ENCODE measurements at places on chromosomes 16 and 17.

- no peak for DNase-seq
Observed at GRCh38 chr16:69363281-69363717, 11.7 kb upstream of the TMED6 start.

GRCh38 chr17:1078831-1079561 is 82.1 kb downstream of the TIMM22 start:
- peak; percentile 31 for DNase-seq

DNA sequence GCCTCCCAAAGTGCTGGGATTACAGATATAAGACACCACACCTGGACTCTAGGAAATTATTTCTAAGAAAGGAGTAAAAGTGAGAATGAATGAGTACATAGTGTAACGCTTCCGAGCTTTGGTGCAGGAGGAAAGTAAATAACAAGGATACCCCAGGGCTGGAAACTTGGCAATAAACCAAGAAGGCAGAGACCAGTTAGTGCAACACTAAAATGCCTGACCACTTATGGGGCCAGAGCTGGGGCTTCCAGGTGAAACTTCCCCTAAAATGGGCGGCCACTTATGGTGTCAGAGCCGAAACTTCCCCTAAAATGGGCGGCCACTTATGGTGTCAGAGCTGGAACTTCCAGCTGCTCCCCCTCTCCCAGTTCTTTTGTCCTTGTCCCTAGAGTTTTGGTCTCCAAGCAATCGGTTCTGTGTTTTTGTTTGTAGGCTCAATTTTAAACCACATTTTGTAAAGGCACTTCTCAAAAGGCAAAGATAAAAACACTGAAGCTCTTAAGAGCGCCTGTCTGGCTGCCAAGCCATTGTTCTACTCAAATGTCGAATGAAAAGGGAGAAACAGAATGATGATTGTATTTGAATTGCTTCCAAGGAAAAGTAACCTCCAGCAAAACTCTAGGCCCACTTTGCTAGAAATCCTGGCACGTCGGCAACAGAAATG is 63.9 kb downstream of the NXN start:
- DNase-seq: no peak

DNA sequence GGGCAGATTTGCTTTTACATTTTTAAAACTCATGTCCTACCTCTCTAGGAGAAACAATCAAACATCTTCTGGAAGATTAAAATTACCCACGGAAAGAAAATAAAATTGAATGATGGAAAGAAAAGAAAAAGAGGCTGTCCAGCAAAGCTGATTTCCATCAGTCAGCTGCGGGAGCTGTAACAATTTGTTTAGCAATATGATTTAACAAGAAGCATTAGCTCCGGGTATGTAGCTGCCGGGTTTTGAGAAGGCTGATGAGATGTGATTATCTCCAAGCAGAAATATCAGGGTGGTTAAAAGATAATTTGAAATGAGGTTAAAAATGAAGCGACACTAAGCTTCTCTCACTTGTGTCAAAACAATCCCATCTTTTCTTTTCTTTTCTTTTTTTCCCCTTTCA is 608.9 kb upstream of the SALL1 start:
- DNase-seq: no peak

DNA sequence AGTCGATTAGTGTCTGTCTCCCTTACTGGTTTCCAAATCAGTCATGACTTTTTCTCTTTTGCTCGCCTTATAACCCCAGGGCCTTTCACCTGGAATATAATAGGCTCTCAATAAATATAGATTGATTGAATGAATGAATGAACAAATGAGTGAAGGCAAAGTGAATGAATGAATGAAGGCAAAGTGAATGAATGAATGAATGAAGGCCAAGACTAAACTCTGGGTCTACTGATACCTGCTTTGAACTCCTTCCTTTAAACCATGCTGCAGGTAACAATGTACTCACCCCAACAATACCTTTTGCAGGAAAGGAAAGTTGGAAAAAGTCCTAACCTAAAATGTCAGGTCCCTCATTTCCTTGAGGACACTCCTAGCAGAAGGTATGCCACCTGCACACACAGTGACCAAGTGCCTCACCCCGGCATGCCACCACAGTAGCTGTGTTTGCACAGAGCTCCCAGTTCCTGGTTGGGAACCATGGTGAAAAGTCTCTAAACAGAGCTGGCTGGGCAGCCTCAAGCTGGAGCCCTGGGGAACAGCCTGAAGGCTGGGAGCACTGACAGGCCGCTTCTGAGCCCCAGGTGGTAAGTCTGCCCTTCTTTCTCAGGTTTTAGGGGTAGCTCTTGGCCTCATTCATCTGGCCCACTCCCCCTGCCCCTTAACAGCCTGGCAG is 42.7 kb upstream of the ANKFN1 start:
- DNase-seq: no peak

GRCh38 chr16:5354645-5355044 is 257.1 kb upstream of the EEF2KMT start:
- no peak for DNase-seq

GRCh38 chr16:730666-731509 is 4.0 kb downstream of the HAGHL start:
- no peak for DNase-seq

DNA sequence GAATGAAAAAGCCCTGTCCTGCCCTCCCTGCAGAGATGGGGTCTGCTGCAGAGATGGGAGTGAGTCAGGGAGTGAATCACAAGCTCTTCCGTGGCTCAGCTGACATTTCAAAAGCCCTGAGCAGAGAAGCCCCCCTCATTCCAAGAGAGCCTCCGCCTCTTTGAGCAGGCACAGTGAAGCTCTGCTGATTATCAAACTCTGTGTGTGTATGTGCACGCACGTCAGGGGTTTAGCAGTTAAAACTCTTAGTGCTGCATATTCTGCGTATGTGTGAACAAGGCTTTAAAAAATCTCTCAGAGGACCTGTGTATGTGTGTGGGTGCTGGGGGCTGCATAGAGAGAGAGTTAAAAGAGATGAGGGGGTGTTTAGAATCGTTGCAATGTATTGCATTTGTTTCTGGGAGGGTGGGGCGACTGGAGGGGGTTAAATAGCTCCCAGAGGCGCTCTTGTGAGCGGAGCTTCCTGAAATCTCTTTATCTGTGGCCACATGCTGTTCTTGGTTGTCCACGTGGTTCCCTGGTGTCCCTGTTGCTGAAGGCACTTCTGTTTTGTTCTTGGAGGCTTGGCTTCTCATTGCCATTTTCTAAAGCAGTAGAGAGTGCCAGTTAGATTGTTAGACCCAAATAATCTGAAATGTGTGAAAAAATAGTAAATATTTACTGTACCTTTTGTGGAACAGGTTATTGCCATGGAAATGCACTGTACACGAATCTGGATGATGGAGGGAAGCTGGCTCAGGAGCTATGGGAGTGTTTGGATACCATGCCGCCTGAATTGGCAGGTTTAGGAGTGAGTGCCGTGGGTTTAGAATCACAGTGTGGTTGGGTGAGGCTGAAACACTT is 116.6 kb downstream of the PRKCB start:
- peak; percentile 69 for DNase-seq

DNA sequence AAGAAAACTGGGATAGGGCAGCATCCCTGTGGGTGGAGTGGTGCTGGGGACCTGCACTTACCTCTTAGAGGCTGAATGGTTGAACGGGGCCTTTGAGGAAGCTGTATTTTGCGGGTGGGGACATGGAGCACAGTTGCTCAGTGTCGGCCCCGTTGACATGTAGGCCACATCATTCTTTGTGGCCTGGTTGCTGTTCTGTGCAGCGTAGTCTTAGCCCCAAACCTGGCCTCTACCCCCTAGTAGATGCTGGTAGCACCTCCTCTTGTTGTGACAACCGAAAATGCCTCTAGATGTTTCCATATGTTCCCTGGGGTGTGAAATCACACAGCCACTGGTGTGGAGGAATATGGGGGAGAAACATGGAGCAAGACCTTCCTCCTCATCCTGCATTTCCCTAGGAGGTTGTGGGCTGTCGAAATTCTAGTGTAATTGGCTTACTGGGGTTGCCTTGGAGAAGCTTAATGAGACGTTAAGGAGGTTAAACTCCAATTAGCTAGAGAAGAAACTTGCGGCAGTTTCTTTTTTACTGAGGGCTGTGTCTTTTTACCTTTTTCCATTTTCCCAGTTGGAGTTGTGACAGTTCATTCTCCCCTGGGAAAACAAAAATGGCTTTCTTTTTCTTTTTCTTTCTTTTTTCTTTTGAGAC is 9.4 kb downstream of the ABCC1 start:
- no peak for DNase-seq

DNA sequence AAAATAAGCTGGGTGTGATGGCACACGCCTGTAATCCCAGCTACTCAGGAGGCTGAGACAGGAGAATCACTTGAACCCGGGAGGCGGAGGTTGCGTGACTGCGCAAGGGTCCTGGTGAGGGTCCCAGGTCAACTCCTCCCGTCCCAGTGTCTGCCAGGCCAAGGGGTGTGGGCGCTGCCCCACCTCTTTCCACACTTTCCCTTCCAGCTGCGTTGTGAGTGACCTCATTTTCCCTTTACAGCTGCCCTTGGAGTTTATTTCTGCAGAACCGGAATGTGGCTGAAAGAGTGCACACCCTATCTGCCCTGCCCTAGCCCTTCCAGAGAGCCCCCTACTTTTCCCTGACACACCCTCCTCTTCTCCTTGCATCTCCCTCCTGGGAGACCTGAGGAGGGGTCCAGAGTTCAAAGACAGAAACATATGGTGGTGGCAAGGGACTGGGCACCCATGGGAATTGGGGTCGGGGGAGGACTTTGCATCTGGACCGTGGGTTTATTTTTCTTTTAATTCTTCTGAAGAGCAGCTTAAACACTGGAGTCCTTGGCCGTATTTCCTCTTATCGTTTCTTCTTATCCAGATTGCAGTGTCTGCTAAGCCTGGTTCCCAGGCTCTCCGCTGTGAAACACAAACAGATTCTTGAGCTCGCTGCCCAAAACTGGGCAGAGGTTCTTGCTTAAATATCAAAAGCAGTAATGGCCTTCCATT is 20.9 kb downstream of the MRC2 start:
- no peak for DNase-seq

DNA sequence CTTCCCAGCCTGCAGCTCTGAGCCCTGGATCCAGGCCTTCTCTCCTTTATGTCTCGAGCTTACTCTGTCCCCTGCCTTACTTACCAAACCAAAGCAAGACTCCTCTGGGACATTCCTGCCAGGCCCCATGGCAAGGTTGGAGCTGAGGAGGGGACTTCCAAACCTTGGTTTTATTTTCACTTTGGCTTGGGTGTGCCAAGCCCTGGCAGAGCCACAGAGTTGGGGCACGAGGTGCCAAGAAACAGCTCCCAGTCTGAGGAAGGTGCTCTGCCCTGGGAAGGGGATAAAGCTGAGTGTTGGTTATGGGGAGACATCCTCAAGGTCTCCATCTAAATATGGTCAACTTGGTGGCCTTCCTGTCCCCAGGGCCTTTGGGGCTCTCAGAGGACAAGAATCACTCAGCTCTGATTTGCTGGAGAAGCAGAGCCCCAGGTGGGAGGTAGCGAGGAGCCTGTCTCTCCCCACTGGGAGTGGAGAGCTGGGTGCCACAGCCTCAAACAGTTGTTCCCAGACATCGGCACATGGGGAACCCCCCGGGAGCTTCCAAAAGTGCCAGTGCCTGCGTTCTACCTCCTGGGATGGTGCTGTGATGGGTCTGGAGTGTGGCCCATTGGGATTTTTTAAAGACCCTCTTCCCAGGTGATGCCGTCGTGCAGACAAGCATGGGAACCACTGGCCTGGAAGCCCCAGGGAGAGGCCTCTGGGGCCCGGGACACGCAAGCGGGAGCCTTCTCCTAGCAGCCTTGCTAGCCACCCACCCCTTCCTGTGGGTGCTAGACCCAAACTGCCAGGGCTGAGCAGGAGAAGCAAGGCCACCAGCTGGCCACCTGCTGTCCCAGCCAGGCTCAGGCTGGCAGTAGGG is 10.3 kb downstream of the NLRC5 start:
- no peak for DNase-seq

- no peak for DNase-seq
Observed at GRCh38 chr17:75730065-75730464, 8.8 kb downstream of the ITGB4 start.

- DNase-seq: no peak
Observed at GRCh38 chr16:30659507-30660423, 1.5 kb downstream of the FBRS start.

DNA sequence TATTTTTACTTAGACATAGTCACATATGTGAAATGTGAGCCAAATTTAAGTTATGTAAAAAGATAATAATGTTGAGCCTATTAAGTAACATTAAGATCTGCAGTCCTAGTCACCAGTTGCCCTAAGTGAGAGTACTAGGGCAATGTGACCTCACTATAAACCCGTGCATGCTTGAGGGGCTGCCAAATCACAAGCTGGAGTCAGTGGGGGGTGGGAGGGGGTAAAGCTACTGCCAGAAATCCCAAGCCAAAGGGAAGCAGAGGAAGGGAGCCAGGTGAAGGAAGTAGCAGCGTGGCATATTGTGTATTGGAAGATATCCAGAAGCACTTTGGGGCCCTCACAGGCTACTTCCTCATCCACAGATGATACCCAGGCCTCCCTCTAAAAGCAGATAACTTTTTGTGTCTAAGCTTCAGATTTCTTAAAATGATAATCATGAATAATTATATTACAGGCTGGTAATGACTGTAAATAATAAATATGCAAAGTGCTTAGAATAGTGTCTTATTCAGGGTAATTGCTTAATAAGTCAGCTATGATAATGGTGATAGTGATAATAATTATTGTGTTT is 134.1 kb downstream of the CA10 start:
- DNase-seq: no peak

DNA sequence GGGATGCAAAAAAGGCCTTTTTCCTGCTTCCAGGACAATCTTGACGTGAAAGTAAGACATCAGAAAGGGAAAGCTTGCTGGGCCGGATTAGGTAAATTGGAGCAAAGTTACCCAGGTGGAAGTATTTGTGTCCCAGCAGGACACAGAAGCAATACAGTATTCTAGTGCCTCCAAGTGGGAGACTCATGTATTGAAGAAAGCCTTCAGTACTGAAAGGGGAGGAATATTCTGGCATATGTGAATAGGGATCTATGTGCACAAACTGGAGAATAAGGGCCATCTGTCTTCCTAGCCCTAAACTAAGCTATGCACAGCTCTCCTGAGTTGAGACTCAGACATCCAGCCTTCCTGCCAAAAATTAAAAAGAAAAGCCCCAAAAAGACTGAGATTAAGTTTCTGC is 327.3 kb upstream of the CDH8 start:
- DNase-seq: no peak

GRCh38 chr16:79037521-79038373 is 562.8 kb downstream of the MAF start:
- no peak for DNase-seq
